ENCODE measurements at places on chromosomes 3 and 15. TPM values are rescaled to one million over a fixed set of nuclear protein-coding genes. Genes with fewer than 3 reads are reported as not detected.

- DNase-seq, result no peak
- no peak overlapping the region for H3K27ac ChIP-seq
- no peaks in the 10 kb centered on the region for H3K36me3 ChIP-seq
These were observed 226.2 kb upstream of the TP63 start for GRCh38 chr3:189404797-189405484.

GRCh38 chr3:94778289-94778688 lies 715.4 kb downstream of the NSUN3 start:
- no peak overlapping the region for H3K4me3 ChIP-seq
- H3K4me1 ChIP-seq, result no peaks in the 10 kb centered on the region
- H3K27ac ChIP-seq, result no peak overlapping the region
- no peaks in the 10 kb centered on the region for H3K27me3 ChIP-seq
- DNase-seq, result no peak

GRCh38 chr3:108008931-108009639 lies 81.7 kb downstream of the CD47 start:
- no peak overlapping the region for H3K4me3 ChIP-seq
- peaks cover 4% of the 10 kb centered on the region for H3K4me1 ChIP-seq
- no peaks in the 10 kb centered on the region for H3K36me3 ChIP-seq
- H3K27me3 ChIP-seq, result no peaks in the 10 kb centered on the region
- DNase-seq, result no peak

The FANCD2 gene
- 8.6 TPM for total RNA-seq

GRCh38 chr15:39358441-39359041 lies 222.3 kb upstream of the THBS1 start:
- H3K27me3 ChIP-seq, result no peaks in the 10 kb centered on the region
- no peak overlapping the region for H3K4me3 ChIP-seq
- no peaks in the 10 kb centered on the region for H3K36me3 ChIP-seq
- DNase-seq, result peak; percentile 78
- H3K4me1 ChIP-seq, result peaks cover 49% of the 10 kb centered on the region

DNA sequence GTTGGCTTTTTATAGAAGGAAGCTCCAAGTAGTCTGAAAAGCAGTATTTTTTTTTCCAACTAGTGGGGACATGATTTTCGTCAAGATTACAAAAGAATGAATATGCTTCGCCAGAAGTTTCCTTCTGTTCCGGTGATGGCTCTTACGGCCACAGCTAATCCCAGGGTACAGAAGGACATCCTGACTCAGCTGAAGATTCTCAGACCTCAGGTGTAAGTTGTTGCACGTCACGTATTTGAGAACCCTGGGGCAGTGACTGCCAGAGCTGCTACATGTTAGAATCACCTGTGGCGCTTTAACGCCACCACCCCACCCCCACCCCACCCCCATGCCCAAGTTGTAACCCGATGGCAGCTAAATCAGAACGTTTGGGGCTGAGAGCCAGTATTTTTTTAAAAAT lies 52.2 kb downstream of the BLM start:
- H3K27me3 ChIP-seq, result no peaks in the 10 kb centered on the region
- H3K4me1 ChIP-seq, result no peaks in the 10 kb centered on the region
- H3K36me3 ChIP-seq, result no peaks in the 10 kb centered on the region
- no peak for DNase-seq

The ZNF620 gene
- total RNA-seq, result 10.7 TPM

- H3K4me3 ChIP-seq, result peak overlapping the region; percentile 78
- H3K4me1 ChIP-seq, result no peaks in the 10 kb centered on the region
- H3K27me3 ChIP-seq, result no peaks in the 10 kb centered on the region
- DNase-seq, result peak; percentile 69
- peak overlapping the region; percentile 92 for H3K27ac ChIP-seq
These were observed 2.3 kb downstream of the BBX start for GRCh38 chr3:107524841-107525643.

The ATP13A4 gene
- total RNA-seq, result 202 TPM

GRCh38 chr3:179544981-179545645 lies 17.6 kb upstream of the ACTL6A start:
- H3K36me3 ChIP-seq, result no peaks in the 10 kb centered on the region
- H3K4me3 ChIP-seq, result no peak overlapping the region
- no peaks in the 10 kb centered on the region for H3K4me1 ChIP-seq

DNA sequence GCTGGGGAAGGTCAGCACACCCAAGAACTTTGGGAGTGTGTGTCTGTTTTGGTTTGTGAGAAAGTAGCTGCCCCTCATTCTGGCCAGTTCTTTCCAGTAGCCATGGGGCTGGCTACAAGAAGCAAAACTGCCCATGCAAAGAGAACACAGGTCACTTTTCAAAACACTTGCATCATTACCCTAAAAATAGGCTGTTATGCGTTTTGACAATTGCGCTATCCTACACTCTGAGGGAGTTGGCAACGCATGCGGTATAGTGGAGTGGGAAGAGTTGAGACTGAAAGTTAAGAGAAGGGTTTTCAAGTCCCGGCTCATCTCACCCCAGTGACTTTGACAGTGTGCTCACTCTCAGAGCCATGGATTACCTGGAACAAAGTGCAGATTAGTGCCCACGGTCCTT lies 41.8 kb upstream of the MYZAP start:
- DNase-seq, result no peak
- H3K4me1 ChIP-seq, result peaks cover 30% of the 10 kb centered on the region
- no peaks in the 10 kb centered on the region for H3K27me3 ChIP-seq
- no peak overlapping the region for H3K4me3 ChIP-seq

- H3K4me1 ChIP-seq, result no peaks in the 10 kb centered on the region
- H3K27ac ChIP-seq, result no peak overlapping the region
- no peaks in the 10 kb centered on the region for H3K36me3 ChIP-seq
- DNase-seq, result no peak
These were observed 308.9 kb downstream of the CTNNB1 start for GRCh38 chr3:41508063-41508696.

DNA sequence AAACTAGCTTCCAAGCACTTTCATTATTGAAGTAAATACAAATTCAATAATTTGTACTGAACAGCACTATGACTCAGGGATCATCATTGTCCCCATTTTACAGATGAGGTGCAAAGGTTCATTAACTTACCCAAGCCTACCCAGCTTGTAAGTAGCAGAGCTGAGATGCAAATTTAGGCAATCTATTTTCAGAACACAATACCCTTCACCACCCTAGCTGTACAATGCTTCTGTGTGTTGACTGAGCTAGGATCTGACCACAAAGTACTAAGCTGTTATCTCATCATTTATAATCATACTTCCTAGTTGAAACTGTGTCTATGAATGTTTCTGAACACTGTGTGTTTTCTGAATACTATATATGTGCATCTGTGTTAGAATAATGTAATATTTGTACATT lies 3.2 kb upstream of the ILDR1 start:
- H3K36me3 ChIP-seq, result no peaks in the 10 kb centered on the region
- no peak overlapping the region for H3K4me3 ChIP-seq
- no peak overlapping the region for H3K27ac ChIP-seq
- no peak for DNase-seq
- no peaks in the 10 kb centered on the region for H3K4me1 ChIP-seq
- no peaks in the 10 kb centered on the region for H3K27me3 ChIP-seq

GRCh38 chr3:30034246-30034991 lies 572.0 kb upstream of the TGFBR2 start:
- no peak for DNase-seq
- no peaks in the 10 kb centered on the region for H3K36me3 ChIP-seq
- H3K4me1 ChIP-seq, result no peaks in the 10 kb centered on the region

The CCR8 gene
- not detected for total RNA-seq
